HFFc6 (cell line): ENCODE measurements at places on chromosomes 2 and 18. TPM values are rescaled to one million over a fixed set of nuclear protein-coding genes. Genes with fewer than 3 reads are reported as not detected.

Gene GAL3ST2
- 0.15 to 0.24 TPM in 2 of 3 replicates, not detected in the other for total RNA-seq

GRCh38 chr2:26605195-26605998 is 35.8 kb downstream of the CIB4 start:
- no peak overlapping the region for H3K4me3 ChIP-seq
- peaks cover 35% of the 10 kb centered on the region for H3K27me3 ChIP-seq
- no peak overlapping the region for H3K27ac ChIP-seq
- peak; percentile 25 for DNase-seq
- H3K36me3 ChIP-seq = no peaks in the 10 kb centered on the region

Gene SLC4A5
- 0.31 TPM in 1 of 2 replicates, not detected in the other for total RNA-seq

DNA sequence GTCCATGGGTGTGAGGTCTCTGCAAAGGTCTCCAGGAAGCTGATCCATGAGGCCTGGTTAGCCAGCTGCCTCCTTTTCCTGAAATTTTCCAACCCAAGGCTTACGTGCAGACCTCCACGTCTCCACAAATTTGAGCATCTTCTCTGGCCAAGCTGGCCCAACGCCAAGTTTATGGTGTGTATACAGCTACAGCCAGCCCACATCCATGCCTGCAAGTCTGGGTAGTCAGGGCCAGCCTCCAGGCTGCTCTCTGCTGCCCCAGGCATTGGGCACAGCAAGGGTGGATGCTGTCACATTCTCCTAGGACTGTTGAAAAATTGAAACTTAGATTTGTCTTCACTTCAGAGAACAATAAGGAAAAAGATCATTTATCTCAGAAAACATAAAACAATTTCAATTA is 525.5 kb upstream of the CHAC2 start:
- H3K36me3 ChIP-seq = peaks cover 9% of the 10 kb centered on the region; the same call in 1 of the 2 replicates
- no peaks in the 10 kb centered on the region; the same call in 1 of the 2 replicates for H3K27me3 ChIP-seq
- no peak overlapping the region for H3K4me3 ChIP-seq
- peaks cover 19% of the 10 kb centered on the region; the same call in 1 of the 2 replicates for H3K4me1 ChIP-seq
- no peak for DNase-seq
- H3K27ac ChIP-seq = no peak overlapping the region

GRCh38 chr2:127859712-127860085 is 1.7 kb upstream of the POLR2D start:
- H3K4me3 ChIP-seq = no peak overlapping the region
- H3K27ac ChIP-seq = no peak overlapping the region
- H3K36me3 ChIP-seq = peaks cover 22% of the 10 kb centered on the region
- DNase-seq = no peak

Gene GREB1
- total RNA-seq = 0.16 TPM in 1 of 3 replicates, not detected in the others
